ENCODE measurements at places on chromosomes 2 and 18. TPM values are rescaled to one million over a fixed set of nuclear protein-coding genes. Genes with fewer than 3 reads are reported as not detected.

DNA sequence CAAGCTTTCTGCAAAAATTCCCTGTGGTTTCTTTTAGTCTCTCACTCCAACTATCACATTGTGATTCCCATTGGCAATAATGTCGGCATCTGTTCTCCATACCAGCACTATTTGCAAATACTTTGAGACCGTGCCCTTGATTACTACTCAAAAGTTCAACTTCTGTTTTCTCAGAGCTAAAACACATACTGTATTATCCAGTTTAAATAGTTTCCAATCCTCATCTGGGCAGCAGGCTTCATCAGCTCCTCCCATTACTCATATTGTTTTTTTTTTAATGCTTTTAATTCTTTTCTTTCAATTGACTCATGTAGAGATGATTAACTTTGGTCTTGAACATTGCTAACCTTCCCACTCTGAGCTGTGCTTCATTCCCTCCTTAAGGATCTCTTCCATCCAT, 135.8 kb downstream of the METTL8 start:
- no peak overlapping the region for H3K4me3 ChIP-seq
- H3K27me3 ChIP-seq = no peaks in the 10 kb centered on the region
- no peak for DNase-seq
- H3K4me1 ChIP-seq = no peaks in the 10 kb centered on the region
- no peak overlapping the region for H3K27ac ChIP-seq

GRCh38 chr2:191048073-191048472, 34.1 kb upstream of the STAT1 start:
- H3K27ac ChIP-seq = no peak overlapping the region
- H3K36me3 ChIP-seq = no peaks in the 10 kb centered on the region
- DNase-seq = no peak
- no peaks in the 10 kb centered on the region for H3K27me3 ChIP-seq

MC5R gene
- total RNA-seq = not detected

TNFRSF11A gene
- total RNA-seq = 2.7 TPM

GPR155 gene
- 1.8 TPM for total RNA-seq

SH3BP4 gene
- total RNA-seq = 36.7 TPM

GRCh38 chr2:100846716-100847115, 26.8 kb downstream of the NPAS2 start:
- no peaks in the 10 kb centered on the region for H3K4me1 ChIP-seq
- no peak overlapping the region for H3K27ac ChIP-seq
- no peak overlapping the region for H3K4me3 ChIP-seq
- H3K27me3 ChIP-seq = no peaks in the 10 kb centered on the region
- H3K36me3 ChIP-seq = no peaks in the 10 kb centered on the region

DNA sequence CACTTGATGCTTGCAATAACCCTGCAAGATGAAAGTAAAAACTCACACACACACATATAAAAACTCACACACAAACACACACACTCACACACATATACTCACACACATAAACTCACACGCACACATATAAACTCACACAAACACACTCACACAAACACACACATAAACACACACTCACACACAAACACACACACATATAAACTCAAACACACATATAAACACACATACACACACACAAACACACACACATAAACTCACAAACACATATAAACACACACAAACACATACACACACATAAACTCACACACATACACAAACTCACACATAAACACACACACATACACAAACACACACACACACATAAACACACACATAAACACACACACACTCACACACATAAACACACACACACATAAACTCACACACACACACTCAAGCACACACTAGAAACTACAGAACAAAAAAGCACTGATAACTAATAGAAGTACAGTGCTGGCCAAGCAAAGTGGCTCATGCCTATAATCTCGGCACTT, 117.7 kb upstream of the TEKT4 start:
- no peaks in the 10 kb centered on the region for H3K36me3 ChIP-seq
- no peak for DNase-seq
- H3K4me1 ChIP-seq = no peaks in the 10 kb centered on the region
- H3K4me3 ChIP-seq = no peak overlapping the region

Data from ascending aorta (tissue), 2 donors.